ENCODE measurements at places on chromosomes 3 and 15. TPM values are rescaled to one million over a fixed set of nuclear protein-coding genes. Genes with fewer than 3 reads are reported as not detected.

Gene TMEM212
- total RNA-seq, result not detected

Gene TMCO5A
- total RNA-seq, result 0.14 TPM

Gene CACNA2D3
- 4.7 TPM for total RNA-seq

- DNase-seq, result no peak
Measured at GRCh38 chr3:36434687-36435426, 54.6 kb downstream of the STAC start.

GRCh38 chr3:134353831-134354611 is 20.2 kb downstream of the AMOTL2 start:
- DNase-seq, result peak; percentile 66

DNA sequence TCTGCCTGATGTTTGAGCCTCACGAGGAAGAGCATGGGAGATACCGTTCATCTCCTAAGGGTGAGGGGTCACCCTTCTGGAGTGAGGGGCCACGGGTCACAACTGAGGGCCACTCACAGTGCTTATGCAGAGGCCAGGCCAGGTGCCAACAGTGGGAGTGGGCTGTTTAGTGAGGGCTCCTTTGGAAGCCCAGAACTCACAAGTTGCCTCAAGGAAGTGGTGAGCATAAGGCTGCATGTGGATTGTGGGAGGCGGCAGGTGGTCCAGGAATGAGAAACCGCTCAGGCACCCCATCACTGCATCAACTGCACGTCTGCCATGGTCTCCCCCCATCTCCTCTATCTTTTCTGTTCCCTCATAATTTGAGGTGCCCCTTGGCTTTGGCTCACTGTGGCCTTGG is 26.5 kb downstream of the SPSB4 start:
- no peak for DNase-seq

GRCh38 chr3:8627949-8628348 is 16.6 kb downstream of the SSUH2 start:
- no peak for DNase-seq

Data from mucosa of gallbladder (tissue), 1 donor.